ENCODE measurements at places on chromosomes 1 and 21.

DNA sequence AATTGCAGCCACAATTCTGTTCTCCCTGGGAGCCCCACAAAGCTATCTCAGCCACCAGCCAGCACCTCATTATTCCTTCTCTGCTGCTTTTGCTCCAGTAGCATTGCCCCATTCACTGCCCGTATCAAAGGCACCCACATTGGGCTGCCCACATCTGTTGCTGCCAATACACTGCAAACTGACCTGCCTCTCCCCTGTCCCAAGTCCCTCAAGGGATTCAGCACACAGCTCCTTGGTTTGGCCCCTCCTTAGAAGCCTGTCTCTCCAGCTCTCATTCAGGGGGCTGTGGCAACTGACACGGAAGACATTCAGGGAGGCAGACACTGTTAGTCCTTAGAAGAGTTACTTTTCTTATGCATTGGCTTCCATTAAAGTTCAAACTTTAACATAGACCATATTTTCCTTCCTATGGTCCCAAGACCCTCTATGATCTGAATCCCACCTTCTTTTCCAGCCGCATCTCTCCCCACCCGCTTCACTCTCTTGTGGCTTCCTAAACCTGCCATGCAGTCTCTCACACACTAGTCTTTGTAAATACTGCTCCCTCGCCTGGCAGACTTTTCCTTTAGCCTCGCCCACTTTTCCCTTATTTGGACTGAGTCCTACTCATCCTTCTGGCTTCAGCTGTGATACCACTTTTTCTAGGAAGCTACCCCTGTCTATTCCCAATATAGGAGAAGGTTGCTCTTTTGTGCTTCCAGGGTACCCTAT is 19.3 kb upstream of the KLHDC8A start:
- no peak for DNase-seq

DNA sequence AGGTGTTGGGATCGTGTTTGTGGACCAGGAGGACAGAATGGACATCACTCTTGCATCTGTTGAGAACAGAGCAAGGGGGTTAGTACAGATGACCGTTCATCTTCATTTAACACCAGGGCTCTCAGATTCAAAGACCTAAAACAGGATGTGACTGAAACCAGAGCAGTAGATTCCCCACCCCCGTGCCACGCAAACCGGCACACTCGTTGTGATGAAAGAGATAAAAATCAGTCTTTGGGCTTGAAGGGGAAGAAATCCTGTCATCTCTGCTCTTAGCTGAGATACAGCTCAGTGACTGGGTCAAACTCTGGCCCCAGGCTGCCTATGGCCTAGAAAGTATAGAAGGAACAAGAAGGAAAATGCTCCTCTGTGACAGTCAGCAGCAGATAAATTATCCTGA is 146.2 kb upstream of the KRTAP19-8 start:
- no peak for DNase-seq

- no peak for DNase-seq
Observed at GRCh38 chr1:176949033-176949662, 215.4 kb downstream of the ASTN1 start.

DNA sequence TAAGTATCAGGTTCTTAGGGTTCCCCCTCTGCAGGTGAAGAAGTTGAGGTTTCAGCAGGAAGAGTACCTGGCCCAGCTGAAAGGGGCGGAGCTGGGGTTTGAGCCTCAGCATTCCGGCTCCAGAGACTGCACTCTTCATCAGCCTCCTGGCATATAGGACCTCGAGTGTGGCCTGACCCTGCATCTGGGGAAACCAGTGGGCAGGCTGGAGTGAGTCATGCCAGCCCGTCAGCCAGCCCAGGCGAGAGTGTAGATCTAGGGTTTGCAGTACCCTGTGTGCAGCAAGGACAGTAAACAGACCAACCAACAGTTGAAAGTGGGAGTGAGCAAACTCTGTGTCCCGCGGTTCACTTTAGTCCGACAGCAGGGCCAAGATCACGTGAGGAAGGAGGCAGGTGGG is 14.1 kb downstream of the MFSD2A start:
- DNase-seq: no peak

DNA sequence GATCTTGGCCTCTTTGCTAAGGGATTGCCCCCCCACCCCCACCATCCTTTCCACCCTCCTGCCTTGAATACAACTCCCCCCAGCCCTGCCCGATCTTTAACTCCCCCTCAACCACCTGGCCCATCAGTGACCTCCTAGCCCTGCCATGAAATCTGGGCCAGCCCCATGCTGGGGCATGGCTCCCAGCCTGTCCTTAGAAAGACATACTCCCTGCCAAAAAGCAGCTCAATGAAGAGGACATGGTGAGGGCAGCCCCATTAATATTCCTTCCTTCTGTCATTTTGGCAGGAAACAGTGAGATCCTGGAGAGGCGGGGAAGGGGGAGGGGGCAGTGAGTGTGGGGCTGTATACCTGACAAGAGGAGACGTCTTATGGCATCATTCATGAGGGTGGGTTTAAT is 66.8 kb upstream of the DISP3 start:
- DNase-seq: no peak

- peak; percentile 71 for DNase-seq
Observed at GRCh38 chr1:244239261-244239770, 188.2 kb downstream of the ZBTB18 start.

DNA sequence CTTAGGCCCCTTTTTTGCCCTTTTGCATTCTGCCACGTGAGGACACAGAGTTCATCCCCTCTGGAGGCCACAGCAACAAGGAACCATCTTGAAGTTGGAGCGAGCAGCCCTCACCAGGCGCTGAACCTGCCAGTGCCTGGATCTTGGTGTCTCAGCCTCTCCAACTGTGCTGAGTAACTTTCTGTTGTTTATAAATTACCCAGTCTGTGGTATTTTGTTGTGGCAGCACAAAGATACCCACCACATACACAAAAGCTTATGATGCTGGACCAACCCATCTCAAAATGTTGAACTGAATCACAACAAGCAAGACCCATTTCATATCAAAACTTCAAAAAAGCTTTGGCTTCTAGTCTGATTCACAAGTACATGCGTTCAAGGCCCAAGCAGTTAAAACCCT is 649.9 kb downstream of the KIF26B start:
- no peak for DNase-seq
